ENCODE measurements at places on chromosomes 7 and 10. TPM values are rescaled to one million over a fixed set of nuclear protein-coding genes. Genes with fewer than 3 reads are reported as not detected.

DNA sequence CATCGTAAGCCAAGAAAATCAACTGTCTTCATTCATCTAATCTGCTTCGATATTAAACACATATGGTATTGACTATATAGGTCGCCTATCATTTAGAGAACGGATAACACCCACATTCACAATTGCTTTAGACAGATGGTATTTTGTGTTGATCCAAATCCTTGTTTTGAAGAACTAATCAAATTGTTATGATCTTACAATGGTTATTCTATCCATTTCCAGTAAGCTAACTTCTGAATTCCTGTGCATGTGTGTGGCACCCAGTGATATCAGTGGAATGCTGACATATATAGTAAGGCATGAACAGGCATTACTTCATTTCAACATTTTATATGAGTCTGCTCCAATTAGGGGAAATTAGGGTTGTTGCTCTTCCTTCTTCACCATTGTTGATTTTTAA is 98.8 kb downstream of the SEMA3E start:
- no peak overlapping the region for H3K27ac ChIP-seq
- DNase-seq: no peak
- H3K4me3 ChIP-seq: no peak overlapping the region
- H3K27me3 ChIP-seq: no peaks in the 10 kb centered on the region
- no peaks in the 10 kb centered on the region for H3K4me1 ChIP-seq

DNA sequence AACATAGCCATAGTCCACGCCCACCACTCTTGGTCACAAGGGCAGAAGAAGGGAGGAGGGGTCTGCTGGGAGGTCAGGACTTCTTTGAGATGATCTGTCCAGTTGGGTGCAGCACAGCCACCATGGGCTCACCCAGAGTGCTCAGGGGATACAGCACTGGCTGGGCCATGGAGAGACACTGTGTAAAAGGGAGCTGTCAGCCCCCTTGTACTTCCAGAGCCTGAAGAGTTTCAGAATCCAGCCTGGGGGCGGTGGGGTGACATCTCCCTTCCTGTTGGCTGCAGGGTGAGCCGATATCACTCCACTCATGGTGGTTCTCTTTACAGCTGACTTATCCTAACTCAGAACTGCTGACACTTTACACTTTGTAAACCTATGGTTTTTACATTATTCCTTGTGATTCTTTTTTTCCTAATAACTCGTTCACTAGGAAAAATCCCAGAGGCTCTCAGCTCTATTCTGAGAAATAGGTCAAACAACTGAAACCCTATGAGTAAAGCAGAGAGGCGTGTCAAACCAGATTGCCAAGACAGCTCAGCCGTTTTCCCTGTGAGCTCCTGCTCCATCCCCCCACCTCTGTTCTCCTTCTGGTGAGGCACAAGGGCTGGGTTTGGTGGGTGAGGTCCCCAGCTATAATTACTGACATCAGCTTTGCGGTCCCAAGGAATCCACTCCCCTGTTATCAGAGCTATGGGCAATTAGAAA is 3.2 kb upstream of the MRPS24 start:
- no peak overlapping the region for H3K27ac ChIP-seq
- H3K27me3 ChIP-seq: peaks cover 5% of the 10 kb centered on the region
- peaks cover 36% of the 10 kb centered on the region for H3K36me3 ChIP-seq
- peaks cover 16% of the 10 kb centered on the region for H3K4me1 ChIP-seq

DNA sequence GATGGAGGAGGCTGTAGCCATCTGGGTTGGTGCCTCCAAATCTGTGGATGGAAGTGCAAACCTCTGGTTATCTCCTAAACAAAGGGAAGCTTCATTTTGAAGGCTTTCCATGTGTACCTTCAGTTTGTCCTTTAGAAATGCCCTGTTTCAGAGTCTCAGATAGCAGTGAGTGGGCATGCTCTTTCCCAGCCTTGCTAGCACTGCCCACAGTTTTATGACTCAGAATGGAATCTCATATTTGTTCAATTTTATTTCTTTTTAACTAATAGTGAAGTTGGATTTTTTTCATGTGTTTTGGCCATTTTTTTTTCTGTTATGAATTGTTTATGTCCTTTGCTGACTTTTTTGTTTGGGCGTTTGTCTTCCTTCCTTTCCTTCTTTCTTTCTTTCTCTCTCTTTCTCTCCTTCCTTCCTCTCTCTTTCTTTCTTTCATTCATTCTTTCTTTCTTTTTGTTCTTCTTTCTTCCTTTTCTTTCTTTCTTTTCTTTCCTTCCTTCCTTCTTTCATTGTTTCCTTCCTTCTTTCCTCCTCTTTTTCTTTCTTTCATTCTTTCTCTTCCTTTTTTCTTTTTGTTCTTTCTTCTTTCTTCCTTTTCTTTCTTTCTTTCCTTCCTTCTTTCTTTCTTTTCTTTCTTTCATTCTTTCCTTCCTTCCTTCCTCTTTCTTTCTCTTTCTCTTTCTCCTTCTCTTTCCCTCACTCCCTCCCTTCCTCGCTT is 25.6 kb downstream of the PRF1 start:
- H3K27ac ChIP-seq: peak overlapping the region; percentile 75
- peaks cover 6% of the 10 kb centered on the region for H3K27me3 ChIP-seq
- peaks cover 49% of the 10 kb centered on the region for H3K4me1 ChIP-seq
- H3K4me3 ChIP-seq: peak overlapping the region; percentile 23
- no peak for DNase-seq

DNA sequence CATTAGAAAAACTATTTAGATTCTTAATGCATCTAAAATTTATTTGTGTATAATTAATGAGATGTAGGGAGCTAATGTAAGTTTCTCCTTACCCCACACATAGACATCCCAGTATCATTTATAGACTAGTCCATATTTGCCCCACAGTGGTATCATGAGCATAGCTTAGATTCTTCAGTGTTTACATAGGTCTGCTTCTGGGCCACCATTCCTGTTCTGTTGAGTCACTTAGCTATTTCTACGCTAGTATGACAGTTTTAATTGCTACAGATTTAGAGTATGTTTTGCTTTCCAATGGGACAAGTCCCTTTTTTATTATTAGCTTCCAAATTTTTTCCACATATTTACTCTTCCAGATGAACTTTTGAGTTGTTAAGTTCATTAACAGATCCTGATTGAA is 69.4 kb downstream of the MCMBP start:
- H3K27ac ChIP-seq: no peak overlapping the region
- peaks cover 11% of the 10 kb centered on the region for H3K36me3 ChIP-seq
- no peaks in the 10 kb centered on the region for H3K27me3 ChIP-seq
- H3K4me3 ChIP-seq: no peak overlapping the region

DNA sequence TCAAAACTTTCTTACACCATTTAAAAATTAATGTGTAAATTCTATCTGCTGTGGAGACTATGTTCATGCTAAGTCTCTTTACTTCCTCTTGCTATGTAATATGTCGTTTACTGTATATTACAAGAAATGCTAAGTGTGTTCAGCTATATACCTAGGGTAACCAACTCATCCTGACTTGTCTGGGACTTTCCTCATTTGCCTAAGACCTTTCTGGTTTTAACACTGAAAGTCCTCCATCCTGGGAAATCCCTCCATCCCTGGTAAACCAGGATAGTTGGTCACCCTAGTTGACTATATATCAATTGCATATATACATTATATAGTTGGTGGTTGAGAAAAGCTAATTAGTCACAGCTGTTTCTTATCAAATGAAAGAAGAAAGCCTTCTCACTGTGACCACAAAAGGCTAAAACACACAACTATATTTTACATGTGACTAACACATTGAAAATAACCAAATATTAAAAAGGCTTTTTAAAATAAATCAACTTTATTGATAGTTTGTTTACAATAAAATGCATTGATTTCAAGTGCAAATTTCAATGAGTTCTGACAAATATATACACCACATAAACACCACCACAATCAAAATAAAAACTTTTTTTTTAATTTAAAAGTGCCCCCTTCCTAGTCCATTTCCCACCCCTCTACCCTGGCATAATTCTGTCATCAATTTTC is 167.7 kb upstream of the INHBA start:
- peaks cover 29% of the 10 kb centered on the region for H3K4me1 ChIP-seq
- H3K4me3 ChIP-seq: no peak overlapping the region
- H3K27ac ChIP-seq: no peak overlapping the region
- peaks cover 15% of the 10 kb centered on the region for H3K36me3 ChIP-seq
- H3K27me3 ChIP-seq: peaks cover 28% of the 10 kb centered on the region

GRCh38 chr7:158682456-158682855 is 22.1 kb downstream of the NCAPG2 start:
- DNase-seq: no peak
- no peak overlapping the region for H3K27ac ChIP-seq
- peaks cover 71% of the 10 kb centered on the region for H3K36me3 ChIP-seq
- peaks cover 5% of the 10 kb centered on the region for H3K4me1 ChIP-seq
- H3K4me3 ChIP-seq: no peak overlapping the region

- no peaks in the 10 kb centered on the region for H3K27me3 ChIP-seq
- no peak overlapping the region for H3K4me3 ChIP-seq
- no peak for DNase-seq
- H3K27ac ChIP-seq: no peak overlapping the region
- H3K36me3 ChIP-seq: no peaks in the 10 kb centered on the region
- no peaks in the 10 kb centered on the region for H3K4me1 ChIP-seq
Measured at GRCh38 chr10:60346661-60347060, 43.0 kb downstream of the ANK3 start.

DNA sequence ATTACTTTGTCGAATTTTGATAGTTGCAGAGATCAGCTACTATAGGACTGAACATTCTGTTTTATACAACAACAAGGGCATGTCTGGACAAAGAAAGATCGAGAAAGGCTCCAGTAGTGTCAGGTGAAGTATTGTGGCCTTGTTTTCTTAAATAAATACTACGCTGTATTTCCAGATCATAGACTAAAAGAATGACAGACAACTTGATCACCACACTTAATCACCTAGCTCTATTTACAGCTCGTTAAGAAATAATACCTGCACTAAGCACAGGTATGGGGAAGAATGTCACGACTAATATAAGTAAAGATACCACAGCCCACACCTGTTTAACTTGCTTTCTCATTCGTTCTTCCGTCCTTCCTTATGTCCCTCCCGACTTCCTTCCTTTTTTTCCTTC is 269.2 kb downstream of the HGF start:
- no peak for DNase-seq
- H3K27me3 ChIP-seq: no peaks in the 10 kb centered on the region
- no peak overlapping the region for H3K27ac ChIP-seq
- no peaks in the 10 kb centered on the region for H3K36me3 ChIP-seq
- H3K4me3 ChIP-seq: no peak overlapping the region

GRCh38 chr7:48742079-48742798 is 182.1 kb upstream of the CDC14C start:
- no peak for DNase-seq
- H3K4me1 ChIP-seq: no peaks in the 10 kb centered on the region
- no peaks in the 10 kb centered on the region for H3K36me3 ChIP-seq
- no peak overlapping the region for H3K27ac ChIP-seq
- no peaks in the 10 kb centered on the region for H3K27me3 ChIP-seq

- H3K36me3 ChIP-seq: peaks cover 2% of the 10 kb centered on the region
- H3K4me3 ChIP-seq: no peak overlapping the region
- H3K27ac ChIP-seq: no peak overlapping the region
- peaks cover 31% of the 10 kb centered on the region for H3K27me3 ChIP-seq
- DNase-seq: no peak
Measured at GRCh38 chr10:131310142-131310541, 1.4 kb downstream of the TCERG1L start.

GRCh38 chr10:125629758-125630376 is 53.1 kb downstream of the TEX36 start:
- H3K27ac ChIP-seq: no peak overlapping the region
- no peak overlapping the region for H3K4me3 ChIP-seq
- H3K4me1 ChIP-seq: no peaks in the 10 kb centered on the region
- H3K27me3 ChIP-seq: peaks cover 2% of the 10 kb centered on the region
- no peaks in the 10 kb centered on the region for H3K36me3 ChIP-seq
- DNase-seq: no peak

GRCh38 chr10:90023950-90024349 is 322.6 kb downstream of the KIF20B start:
- H3K4me1 ChIP-seq: no peaks in the 10 kb centered on the region
- no peak for DNase-seq
- no peak overlapping the region for H3K27ac ChIP-seq
- no peaks in the 10 kb centered on the region for H3K36me3 ChIP-seq
- no peak overlapping the region for H3K4me3 ChIP-seq
- H3K27me3 ChIP-seq: no peaks in the 10 kb centered on the region

- H3K4me1 ChIP-seq: no peaks in the 10 kb centered on the region
- H3K36me3 ChIP-seq: no peaks in the 10 kb centered on the region
- peaks cover 2% of the 10 kb centered on the region for H3K27me3 ChIP-seq
Measured at GRCh38 chr10:22783807-22784206, 69.4 kb upstream of the PIP4K2A start.

DNA sequence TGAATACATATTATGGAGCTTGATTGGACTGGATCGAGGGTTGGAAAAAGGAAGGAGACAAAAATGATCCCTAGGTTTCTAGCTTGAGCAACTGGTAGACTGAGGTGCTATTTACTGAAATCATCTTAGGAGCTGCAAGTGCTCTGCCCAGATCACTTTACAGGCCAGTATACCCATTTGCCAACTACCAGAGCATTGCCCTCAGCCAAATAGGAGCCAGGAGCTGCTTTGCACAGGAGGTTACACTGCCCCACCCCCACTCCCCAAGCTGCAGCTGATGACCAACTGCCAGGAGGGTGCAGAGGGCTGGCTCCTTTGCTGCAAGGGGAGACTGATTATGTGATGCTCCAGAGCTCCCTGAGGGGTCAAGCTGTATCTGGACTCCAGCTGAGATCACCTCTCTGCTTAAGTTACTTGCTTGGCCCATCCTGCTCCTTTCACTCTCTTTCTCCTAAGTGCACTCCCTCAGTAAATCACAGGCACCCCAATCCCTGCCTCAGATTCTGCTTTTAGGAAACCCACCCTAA is 275.4 kb downstream of the ZEB1 start:
- no peak overlapping the region for H3K4me3 ChIP-seq
- DNase-seq: no peak
- peaks cover 9% of the 10 kb centered on the region for H3K36me3 ChIP-seq
- H3K27ac ChIP-seq: no peak overlapping the region
- no peaks in the 10 kb centered on the region for H3K4me1 ChIP-seq

DNA sequence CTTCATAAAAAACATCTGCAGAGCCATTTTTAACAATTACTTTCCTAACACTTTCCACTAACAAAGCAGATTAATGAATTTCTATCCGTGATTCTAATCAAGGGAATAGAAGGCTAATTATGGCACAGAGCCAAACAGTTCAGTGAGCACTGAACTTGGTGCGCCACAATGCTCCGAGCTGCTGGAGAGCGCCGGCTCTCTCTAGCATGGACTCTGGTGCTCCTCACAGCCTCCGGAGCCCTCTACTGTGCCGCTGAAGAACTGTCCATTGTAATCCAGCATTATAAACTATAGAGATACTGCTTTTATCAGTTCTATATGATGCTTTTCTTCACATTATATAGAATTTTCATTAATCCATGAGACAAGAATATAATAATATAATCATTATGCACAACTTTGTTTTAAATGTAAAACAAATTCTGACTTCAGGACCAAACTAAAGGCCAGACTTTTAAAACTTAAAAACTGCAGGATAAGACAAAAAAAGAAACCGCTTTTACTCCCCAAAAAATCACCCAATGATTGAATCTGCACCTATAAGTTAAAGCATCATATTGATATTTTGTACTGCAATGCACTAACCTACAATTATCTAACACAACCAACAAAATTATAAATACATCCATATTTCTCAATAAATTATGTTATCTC is 123.6 kb downstream of the RNF32 start:
- H3K36me3 ChIP-seq: peaks cover 26% of the 10 kb centered on the region
- H3K4me3 ChIP-seq: no peak overlapping the region
- no peak overlapping the region for H3K27ac ChIP-seq
- peaks cover 7% of the 10 kb centered on the region for H3K4me1 ChIP-seq
- DNase-seq: no peak
- H3K27me3 ChIP-seq: no peaks in the 10 kb centered on the region

GRCh38 chr10:43253461-43254198 is 13.2 kb downstream of the RASGEF1A start:
- no peak overlapping the region for H3K27ac ChIP-seq
- H3K4me3 ChIP-seq: no peak overlapping the region
- peaks cover 1% of the 10 kb centered on the region for H3K27me3 ChIP-seq
- H3K4me1 ChIP-seq: peaks cover 14% of the 10 kb centered on the region

Gene NRCAM
- not detected for total RNA-seq

Gene ACBD7
- 2.6 TPM for total RNA-seq

Gene PLXNA4
- total RNA-seq: 1.2 TPM

Gene CHRM2
- not detected for total RNA-seq

Gene CNTNAP2
- not detected for total RNA-seq

Gene ERVW-1
- not detected for total RNA-seq
